ENCODE measurements at places on chromosomes 7 and 10.
A peak's percentile ranks its signal among the peaks of the same experiment; 100 is the strongest.

DNA sequence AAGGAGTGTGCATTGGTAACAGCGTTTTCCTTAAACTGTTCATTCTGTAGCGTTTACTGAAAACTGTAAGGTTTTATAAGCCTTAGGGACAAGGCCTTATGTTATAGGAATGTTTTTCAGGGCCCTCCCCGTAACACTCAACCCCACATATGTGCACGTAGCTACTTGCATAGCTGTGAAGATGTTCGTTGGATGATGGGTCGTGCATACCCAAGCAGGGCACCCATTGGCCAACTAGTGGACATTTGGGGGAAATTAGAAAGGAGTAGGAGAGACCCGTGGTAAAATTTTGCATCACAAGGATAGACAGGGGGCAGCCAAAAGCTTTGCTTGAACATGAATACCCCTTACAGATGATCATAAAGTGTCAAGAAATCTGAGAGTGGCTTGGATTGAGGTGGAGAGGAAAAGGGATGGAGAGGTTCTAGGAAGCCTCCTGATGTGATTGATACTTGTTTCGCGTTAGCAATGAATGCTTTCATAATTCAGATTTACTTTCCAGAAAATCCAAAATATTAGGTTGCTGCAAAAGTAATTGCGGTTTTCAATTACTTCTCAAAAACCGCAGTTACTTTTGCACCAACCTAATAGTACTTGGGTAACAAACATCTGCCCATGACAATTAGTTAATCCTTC, 878 bp downstream of the SEC61A2 start:
- no peak for DNase-seq

- no peak for DNase-seq
These were observed 349.8 kb downstream of the NXPH1 start for GRCh38 chr7:8783229-8783628.

GRCh38 chr10:34484164-34484563, 330.9 kb downstream of the PARD3 start:
- no peak for DNase-seq

DNA sequence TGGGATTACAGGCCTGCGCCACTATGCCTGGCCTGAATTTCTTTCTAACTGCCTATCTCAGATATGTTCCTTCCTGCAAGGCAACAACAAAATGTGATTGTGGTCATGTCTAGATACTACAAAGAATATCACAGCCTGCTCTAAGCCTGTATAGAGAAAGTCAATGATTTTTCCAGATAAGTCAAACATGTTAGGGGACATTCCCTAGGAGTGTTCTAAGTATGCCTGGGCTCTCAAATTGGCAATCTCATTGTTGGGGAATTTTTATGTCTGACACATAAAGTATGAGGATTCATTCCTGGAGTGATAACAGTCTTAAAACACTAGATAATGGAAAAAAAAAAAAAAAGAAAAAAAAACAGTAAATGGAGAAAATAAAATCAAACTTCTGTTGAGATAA, 406.1 kb downstream of the GATA3 start:
- DNase-seq: no peak

GRCh38 chr7:149872419-149873073, 1.2 kb upstream of the ATP6V0E2 start:
- DNase-seq: peak; percentile 49

GRCh38 chr10:131859341-131860020, 41.3 kb upstream of the PPP2R2D start:
- DNase-seq: no peak

- DNase-seq: no peak
These were observed 113.9 kb downstream of the CYTH3 start for GRCh38 chr7:6158424-6159096.

DNA sequence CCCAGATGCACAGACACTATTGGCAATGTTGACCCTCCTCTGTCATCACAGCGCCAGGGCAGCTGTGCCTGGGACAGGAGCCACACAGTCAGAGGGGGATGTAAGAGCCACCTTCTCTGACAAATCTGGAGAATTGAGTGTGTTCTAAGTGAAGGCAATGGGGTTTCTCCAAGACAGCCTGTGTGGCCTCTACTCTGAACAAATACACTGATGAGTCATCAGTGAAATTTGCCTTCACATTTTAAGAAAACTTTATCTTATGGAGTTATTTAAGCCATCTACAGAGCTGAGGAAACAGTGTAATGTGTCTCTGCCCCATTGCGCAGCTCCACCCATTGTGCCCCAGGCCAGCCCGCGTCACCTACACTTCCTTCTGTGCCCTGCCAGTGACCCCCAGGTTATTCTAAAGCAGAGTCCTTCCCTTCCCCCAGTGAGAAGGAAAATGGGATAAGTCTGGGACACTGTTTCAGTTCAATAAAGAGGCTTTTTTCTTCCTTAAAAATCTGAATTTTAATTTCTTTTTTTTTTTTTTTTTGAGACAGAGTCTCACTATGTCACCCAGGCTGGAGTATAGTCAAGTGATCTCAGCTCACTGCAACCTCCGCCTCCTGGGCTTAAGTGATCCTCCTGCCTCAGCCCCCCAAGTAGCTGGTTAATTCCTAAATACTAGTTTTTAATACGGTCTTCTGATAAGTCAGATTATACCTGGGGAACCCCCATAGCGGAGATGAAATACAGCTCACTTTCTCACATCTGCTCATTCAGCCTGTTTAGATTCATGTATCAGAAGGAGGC, 21.8 kb downstream of the AKR1E2 start:
- peak; percentile 9 for DNase-seq

- DNase-seq: no peak
These were observed 109.3 kb downstream of the AOAH start for GRCh38 chr7:36614959-36615358.

GRCh38 chr10:82313401-82313800, 438.4 kb downstream of the NRG3 start:
- DNase-seq: no peak

- DNase-seq: no peak
These were observed 43.8 kb upstream of the BET1 start for GRCh38 chr7:94047956-94048355.

DNA sequence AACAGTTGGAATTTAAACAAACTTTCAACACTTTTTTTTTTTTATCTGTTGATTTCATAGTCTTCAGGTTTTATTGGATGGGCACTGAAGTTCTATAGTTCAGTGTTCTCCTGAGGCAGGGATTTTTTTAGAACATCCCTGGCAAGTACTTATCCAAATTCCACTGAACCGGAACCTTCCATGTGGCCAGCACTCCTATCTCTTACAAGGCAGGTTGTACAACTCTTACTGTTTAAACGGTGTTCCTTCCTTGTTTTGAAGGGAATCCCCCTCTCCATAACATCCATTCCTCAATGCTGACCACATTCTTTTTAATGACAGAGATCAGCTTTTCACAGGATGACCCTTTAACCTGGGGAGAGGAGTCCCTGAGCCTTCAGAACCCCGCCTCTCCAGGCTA, 238.9 kb upstream of the CTBP2 start:
- DNase-seq: no peak

DNA sequence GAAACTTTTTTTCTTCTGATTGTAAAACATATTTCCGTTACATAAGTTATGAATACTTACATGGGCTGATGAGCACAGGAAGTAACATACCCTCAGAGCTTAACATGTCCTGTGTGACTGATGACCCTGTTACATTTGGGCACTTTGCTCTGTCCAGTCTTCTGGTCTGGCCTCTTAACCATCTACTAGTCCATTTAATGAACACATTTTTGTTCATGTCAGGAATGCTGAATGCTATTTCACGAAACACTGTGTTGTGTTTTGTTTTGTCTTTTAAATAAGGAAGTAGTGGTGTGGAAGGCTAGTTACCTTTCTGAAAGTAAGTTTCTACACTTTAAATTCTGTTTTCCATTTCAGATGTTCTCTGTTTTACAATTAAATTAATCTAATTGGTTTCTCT, 77.7 kb downstream of the RBM33 start:
- no peak for DNase-seq

DNA sequence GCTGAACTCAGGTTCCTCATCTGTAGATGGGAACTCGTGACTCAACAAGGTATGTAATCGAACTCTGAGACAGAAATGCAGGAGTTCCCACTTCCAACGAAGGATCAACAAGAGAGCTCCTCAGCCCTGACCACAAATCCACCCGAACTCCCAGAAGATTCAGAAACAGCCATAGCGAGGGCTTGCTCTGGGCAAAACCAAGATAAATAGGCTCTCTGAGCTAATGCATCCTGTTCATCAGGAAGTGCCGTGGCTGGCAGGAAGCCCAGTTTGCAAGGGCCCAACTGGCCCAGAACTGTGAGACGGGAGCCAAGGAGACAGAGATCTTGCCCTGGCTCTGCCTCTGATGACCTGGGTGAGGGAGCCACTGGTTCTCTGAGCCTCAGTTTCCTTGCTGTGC, 141.7 kb upstream of the PFKP start:
- no peak for DNase-seq

GRCh38 chr7:50712252-50713122, 70.2 kb downstream of the GRB10 start:
- DNase-seq: no peak

GRCh38 chr7:129786825-129787563, 165.8 kb downstream of the UBE2H start:
- no peak for DNase-seq

GRCh38 chr10:105598207-105598606, 957.1 kb downstream of the SORCS3 start:
- no peak for DNase-seq

DNA sequence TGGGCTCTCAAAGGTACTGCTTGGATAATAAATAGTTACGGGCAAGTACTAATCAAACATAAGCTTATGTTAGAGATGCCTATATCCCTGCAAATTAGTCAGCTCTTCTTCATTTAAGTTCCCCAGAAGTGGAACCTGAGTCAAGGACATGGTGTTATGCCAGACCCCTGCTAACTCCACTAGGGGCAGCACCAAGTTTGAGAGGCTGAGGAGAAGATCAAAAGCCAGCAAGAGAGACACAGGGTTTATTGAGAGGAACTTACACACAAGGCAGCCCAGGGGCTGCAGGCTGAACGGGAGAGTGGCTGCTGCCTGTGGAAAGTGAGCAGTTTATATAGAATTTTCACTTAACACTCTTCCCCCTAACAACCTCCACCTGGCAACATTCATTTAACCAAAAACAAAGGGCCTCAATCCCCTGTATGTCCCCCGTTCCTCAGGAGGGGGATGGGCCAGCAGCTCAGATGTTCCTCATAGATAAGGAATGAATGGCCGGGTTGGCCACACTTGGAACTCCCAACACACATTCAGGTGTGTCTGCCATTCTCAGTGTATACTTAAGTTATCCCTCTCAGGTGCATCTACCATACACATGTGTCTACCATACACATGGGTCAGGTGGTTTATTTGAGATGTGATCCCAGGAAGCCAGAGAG, 62.6 kb upstream of the GHITM start:
- no peak for DNase-seq

DNA sequence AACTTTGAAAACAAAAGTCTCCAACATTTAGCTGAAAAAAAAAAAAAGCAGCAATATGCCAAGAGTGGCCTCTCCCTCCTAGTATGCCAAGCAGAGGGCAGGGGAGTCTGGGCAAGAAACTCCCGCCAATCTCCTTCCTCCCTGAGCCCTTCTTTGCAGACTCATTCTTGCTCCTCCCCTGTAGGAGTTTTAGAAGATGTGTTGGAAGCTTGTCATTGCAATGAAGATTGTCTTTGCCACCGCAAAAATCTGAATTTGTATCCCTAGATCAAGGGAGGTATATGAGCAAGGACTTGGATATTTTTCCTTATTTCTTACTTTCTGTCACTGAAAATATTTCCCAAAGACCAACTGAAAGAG, 2.6 kb upstream of the TNS3 start:
- no peak for DNase-seq

DNA sequence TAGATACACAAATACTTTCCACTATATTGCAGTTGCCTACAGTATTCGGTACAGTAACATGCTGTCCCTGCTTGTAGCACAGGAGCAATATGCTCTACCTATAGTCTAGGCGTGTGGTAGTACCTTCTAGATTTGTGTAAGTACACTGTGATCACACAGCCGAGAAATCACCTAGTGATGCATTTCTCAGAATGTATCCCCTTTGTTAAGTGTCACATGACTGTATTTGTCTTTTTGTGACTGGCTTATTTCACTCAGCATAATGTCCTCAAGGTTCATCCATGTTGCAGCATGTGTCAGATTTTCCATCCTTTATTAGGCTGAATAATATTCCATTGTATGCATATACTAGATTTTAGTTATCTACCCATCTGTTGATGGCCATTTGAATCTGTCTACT, 61.9 kb downstream of the BTRC start:
- no peak for DNase-seq

GRCh38 chr10:14397066-14397465, 66.3 kb upstream of the FRMD4A start:
- DNase-seq: peak; percentile 98

GRCh38 chr7:82839555-82839954, 323.1 kb downstream of the PCLO start:
- no peak for DNase-seq

- no peak for DNase-seq
These were observed 40.8 kb upstream of the LOXL4 start for GRCh38 chr10:98308669-98309365.

- no peak for DNase-seq
These were observed 1016.4 kb upstream of the SORCS1 start for GRCh38 chr10:108180878-108181277.

GRCh38 chr7:190196-190595, 2.2 kb upstream of the FAM20C start:
- no peak for DNase-seq

DNA sequence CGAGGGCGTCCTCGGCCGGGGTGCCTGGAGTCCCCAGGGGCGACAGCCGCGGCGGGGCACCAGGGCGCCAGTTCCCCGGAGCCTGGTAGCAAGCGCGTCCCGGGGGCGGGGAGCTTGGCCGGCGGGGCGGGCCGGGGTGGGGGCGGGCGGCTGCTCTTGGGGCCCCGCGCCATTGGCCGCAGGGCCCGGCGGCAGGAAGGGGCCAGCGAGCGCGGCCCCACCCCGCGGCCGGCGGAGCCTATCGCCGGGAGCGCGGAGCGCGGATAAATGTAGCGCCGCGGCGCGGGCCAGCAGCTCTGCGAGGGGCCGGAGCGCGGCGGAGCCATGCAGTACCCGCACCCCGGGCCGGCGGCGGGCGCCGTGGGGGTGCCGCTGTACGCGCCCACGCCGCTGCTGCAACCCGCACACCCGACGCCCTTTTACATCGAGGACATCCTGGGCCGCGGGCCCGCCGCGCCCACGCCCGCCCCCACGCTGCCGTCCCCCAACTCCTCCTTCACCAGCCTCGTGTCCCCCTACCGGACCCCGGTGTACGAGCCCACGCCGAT, at the start of gene HHEX:
HHEX (plus strand) TSS at position 293 of the 548 bp plus-strand sequence; CDS start at position 325, 32 bp downstream.
- DNase-seq: no peak

- DNase-seq: no peak
These were observed 18.0 kb downstream of the NEBL start for GRCh38 chr10:20879136-20879535.

All from BJ (cell line).